A172 (cell line): ENCODE measurements at places on chromosomes 4 and X. TPM values are rescaled to one million over a fixed set of nuclear protein-coding genes. Genes with fewer than 3 reads are reported as not detected.

Gene TMEM255A
- 4.0 and 4.6 TPM in 2 replicates for total RNA-seq

Gene JCHAIN
- total RNA-seq: not detected in 2 replicates

Gene GAB3
- total RNA-seq: 0.83 and 0.93 TPM in 2 replicates

Gene UGT2A1
- total RNA-seq: not detected in 2 replicates

Gene GAGE1
- total RNA-seq: 2.7 and 15.5 TPM in 2 replicates

Gene FABP2
- not detected in 2 replicates for total RNA-seq

Gene IRS4
- not detected in 2 replicates for total RNA-seq

Gene SLC4A4
- not detected in 2 replicates for total RNA-seq

Gene GSX2
- not detected in 2 replicates for total RNA-seq

Gene AGTR2
- not detected in 2 replicates for total RNA-seq

Gene SLC6A14
- not detected in 2 replicates for total RNA-seq
